C1 segment of cervical spinal cord (tissue), 14 donors: ENCODE measurements at places on chromosomes 13 and 19.
A peak's percentile ranks its signal among the peaks of the same experiment; 100 is the strongest.

DNA sequence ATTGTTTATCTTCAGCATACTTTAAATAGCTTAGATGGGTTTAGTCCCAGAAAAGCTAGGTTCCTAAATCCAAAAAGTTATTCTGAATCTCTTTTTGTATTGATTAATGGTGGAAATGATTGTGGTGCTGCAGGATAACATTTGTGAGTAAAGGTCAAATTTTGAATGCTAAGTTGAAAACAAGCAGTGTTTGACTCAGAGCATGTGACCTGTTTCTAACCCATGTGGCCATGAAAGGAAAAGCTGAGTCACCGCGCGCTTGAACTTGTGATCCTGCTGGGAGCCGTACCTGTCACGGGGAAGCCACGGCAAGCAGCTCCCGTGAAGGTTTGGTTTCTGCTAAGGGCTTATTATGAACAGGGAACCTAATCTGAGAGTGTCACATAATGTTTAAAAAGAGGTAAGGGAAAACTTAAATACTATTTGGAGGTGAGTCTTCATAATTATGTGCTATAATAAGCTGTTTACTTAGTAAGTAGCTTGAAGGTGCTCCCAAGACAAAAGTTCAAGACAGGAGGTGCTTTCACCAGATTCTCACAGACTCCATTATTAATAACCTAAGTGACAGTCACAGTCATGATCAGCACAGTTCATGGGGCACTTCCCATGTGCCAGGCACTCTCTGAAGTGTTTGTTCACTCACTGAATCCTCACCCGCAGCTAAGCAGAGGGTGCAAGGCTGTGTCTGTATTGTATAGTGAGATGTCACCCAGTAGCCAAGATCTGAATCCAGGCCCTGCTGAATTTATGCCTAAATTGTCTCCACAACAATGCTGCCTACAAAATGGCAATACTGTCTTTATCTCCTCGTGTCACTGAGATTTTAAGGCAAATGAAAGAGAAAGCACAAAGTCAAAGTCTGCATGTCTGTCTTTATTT is 286.5 kb downstream of the MYO16 start:
- peak; percentile 54 for DNase-seq

- DNase-seq = no peak
Observed at GRCh38 chr19:45195764-45196163, 17.2 kb downstream of the BLOC1S3 start.

GRCh38 chr13:45490068-45490467 is 25.3 kb downstream of the COG3 start:
- DNase-seq = no peak

GRCh38 chr19:1177322-1178114 is 3.5 kb upstream of the SBNO2 start:
- DNase-seq = no peak

GRCh38 chr19:51108805-51109146 is 567 bp upstream of the CTU1 start:
- no peak for DNase-seq

- DNase-seq = no peak
Observed at GRCh38 chr19:29476528-29476927, 49.3 kb upstream of the VSTM2B start.
